ENCODE measurements at places on chromosomes 4 and X.

GRCh38 chr4:46839128-46839527 lies 69.9 kb downstream of the COX7B2 start:
- DNase-seq: no peak

DNA sequence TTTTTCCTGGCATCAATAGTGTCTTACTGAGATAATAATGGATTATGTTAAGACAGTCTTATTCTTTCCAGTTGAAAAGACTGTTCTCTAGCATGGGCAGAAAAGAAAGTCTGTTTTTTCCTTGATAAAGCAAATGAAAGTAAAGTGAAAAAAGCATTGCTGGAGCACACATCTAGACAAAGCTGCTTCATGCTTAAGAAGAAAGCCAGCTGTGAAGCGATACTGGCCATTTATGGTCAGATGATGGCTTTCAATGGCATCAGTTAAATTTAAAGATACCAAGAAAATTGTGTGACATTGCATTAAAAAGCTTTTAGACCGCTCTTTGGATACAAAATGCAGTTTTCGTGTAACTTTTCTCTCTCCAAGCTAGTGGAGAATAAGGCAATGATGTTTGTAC lies 242.1 kb upstream of the TRAM1L1 start:
- DNase-seq: no peak

DNA sequence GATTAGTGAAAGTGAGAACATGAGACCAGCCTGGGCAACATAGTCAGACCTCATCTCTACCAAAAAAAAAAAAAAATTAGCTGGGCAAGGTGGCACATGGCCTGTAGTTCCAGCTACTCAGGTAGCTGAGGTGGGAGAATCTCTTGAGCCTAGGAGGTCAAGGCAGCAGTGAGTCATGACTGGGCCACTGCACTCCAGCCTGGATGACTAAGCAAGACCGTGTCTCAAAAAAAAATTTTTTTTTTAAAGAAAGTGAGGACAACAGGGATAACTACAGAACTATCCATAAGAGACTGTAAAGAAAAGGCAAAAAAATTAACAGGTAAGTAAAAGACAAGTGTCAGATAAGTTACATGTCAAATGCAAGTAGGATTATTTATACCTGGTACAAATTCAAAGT lies 13.5 kb upstream of the SPP1 start:
- DNase-seq: no peak

- no peak for DNase-seq
These were observed 88.2 kb downstream of the ABCB7 start for GRCh38 chrX:75067931-75068330.

GRCh38 chr4:41028392-41029076 lies 185.8 kb downstream of the APBB2 start:
- no peak for DNase-seq

GRCh38 chrX:18348047-18348446 lies 6.4 kb downstream of the SCML2 start:
- no peak for DNase-seq

DNA sequence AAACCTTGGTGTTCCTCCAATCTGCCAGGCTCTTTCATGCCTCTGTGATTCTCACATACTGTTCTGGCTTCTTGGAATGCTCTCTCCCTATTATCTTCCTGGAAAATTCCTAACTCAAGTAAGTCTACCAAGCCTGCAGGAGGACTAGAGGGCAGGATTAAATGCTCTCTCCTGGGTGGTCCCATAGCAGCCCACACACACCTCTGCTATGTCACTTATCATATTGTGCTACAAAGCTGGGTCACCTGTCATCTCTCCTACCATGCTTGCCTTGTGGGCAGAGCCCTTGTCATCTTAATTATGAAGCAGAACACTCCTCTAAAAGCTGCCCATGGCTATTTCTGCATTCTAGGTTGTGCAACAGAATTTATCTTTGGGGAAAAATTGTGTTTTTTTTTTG lies 344.5 kb upstream of the NOCT start:
- no peak for DNase-seq
